ENCODE measurements at places on chromosomes 2 and 18.

- H3K27ac ChIP-seq: no peak overlapping the region
- no peaks in the 10 kb centered on the region for H3K36me3 ChIP-seq
- H3K4me1 ChIP-seq: no peaks in the 10 kb centered on the region
- H3K27me3 ChIP-seq: no peaks in the 10 kb centered on the region
Measured at GRCh38 chr2:67234440-67234839, 162.7 kb upstream of the ETAA1 start.

DNA sequence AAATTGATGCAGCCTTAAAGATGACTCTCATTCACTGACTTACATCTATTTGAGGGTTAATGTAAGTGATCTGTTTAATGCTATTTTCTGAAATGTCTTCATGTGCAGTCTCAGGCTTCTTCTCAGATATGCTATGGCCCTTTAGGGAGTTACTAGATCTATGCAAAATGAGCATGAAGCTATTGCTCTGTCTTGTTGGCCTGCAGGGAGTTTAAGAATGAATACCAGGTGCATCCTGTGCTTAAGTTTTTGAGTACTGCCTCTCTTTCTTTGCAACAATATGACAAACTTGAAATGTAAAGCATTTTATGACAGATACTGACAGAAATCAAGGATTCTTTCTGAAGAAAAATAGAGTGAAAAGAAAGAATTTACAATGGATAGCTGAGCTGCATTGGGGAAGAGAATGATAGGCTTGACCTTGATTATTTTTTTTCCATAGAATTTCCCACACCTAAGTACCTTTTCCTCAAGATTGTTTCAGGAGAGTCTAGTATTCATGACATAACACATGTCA lies 1058.3 kb upstream of the TMEFF2 start:
- no peak overlapping the region for H3K27ac ChIP-seq
- no peak overlapping the region for H3K4me3 ChIP-seq
- no peaks in the 10 kb centered on the region for H3K27me3 ChIP-seq
- H3K36me3 ChIP-seq: no peaks in the 10 kb centered on the region
- no peaks in the 10 kb centered on the region for H3K4me1 ChIP-seq
- DNase-seq: no peak

DNA sequence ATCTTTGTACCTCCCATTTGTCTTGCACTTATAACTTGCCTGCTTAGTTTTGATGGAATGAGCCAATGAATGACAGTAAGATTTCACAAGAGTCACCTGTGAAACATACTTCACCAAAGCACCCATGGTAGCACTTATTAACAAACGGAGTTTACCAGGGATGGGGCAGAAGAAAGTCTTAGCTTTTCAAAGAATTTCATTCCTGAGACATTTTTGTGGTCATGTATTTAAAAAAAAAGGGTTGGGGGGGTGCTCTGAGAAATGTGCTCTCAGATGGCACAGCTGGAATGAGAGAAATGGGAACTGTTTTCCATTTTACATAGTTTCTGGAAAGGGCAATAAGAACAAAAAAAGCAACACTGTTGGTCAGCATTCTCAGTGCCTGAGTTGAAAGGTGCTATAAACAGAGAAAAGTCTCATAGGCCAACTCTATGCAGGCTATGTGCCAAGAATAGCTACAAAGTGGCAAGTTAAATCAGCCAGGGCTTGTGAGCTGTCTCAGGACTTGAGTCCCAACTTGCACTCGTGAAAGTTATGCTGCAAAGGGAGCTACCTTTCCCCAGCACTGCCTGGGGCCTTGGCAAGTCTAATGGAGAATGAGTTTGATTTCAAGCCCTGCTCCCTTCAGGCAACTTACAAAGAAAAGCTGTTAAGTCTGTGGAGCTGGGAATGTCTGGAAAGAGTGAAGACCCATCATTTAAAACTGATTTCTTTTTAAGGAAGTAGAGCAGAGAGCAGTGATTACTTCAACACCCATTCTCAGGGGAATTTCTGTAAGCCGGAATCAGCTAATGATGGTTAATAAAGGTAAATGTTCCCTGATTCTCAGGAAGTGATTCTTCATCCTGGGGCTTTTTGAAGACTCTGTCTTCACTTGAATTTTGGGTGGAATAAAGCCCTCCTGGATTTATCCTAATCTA lies 170.6 kb downstream of the SLC8A1 start:
- no peaks in the 10 kb centered on the region for H3K4me1 ChIP-seq
- no peaks in the 10 kb centered on the region for H3K36me3 ChIP-seq
- H3K27ac ChIP-seq: peak overlapping the region; percentile 20
- DNase-seq: no peak
- H3K4me3 ChIP-seq: no peak overlapping the region
- H3K27me3 ChIP-seq: no peaks in the 10 kb centered on the region

DNA sequence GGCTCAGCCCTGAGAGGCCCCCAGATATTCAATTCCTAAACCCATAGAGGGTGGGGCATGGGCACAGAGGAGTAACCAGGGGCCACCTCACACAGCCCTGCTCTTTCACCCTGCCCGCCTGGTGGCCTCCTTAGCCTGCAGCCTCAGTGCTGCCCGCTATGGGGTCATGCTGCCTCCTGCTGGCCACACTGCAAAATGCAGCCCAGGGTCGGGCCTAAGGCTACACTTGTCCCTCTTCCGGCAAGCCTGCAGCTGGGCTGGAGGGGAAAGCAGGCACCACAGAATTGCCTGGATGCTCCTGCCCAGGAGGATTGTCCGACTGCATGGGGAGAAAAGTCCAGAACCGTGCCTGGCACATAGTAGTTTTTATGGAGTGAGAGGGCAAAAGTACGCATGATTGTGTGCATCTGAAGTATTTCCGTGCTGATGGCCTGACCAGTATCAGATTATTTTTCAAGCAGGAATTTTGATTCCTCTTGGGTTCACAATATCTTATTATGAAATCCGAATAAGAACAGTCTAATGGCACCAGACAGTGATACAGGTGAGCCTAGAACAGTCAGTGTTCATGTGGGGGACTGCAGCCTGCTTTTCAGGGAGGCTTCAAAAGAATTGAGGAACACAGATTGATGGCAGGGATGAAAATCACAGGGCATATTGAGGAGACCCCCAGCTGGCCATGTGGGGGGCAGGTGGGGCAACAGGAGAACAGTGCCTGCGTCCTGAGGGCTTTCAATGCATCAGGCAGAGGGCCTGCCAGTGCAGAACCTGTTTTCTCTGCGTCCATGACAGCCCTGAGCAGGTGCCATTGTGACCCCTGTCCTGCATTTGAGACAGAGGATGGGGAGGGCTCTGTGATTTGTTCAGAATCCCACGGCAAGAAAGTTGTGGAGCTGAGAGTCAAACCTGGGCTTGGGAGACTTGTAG lies 51.2 kb upstream of the ALPP start:
- peak; percentile 75 for DNase-seq
- no peak overlapping the region for H3K27ac ChIP-seq
- H3K4me1 ChIP-seq: peaks cover 7% of the 10 kb centered on the region
- H3K36me3 ChIP-seq: no peaks in the 10 kb centered on the region
- H3K4me3 ChIP-seq: no peak overlapping the region

DNA sequence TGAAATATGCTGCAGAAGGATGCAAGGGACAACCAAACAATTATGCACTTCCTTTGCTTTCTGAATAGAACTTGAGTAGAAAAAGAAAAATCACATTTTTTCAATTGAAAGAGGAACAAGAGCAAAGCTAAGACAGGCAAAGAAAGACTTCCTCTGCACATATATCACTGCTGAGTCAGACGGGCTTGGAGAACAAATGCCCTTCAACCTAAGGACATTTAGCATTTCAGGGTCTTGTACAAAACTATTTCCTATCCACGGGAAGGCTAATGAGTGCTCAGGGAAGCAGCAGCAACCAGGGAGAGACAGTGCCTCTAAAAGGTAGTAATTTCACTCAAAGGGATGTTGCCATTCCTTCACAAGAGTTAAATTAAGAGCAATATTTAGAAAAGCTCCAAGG lies 570.0 kb upstream of the GCFC2 start:
- H3K36me3 ChIP-seq: no peaks in the 10 kb centered on the region
- no peak overlapping the region for H3K27ac ChIP-seq
- H3K4me1 ChIP-seq: no peaks in the 10 kb centered on the region
- no peaks in the 10 kb centered on the region for H3K27me3 ChIP-seq
- DNase-seq: no peak

DNA sequence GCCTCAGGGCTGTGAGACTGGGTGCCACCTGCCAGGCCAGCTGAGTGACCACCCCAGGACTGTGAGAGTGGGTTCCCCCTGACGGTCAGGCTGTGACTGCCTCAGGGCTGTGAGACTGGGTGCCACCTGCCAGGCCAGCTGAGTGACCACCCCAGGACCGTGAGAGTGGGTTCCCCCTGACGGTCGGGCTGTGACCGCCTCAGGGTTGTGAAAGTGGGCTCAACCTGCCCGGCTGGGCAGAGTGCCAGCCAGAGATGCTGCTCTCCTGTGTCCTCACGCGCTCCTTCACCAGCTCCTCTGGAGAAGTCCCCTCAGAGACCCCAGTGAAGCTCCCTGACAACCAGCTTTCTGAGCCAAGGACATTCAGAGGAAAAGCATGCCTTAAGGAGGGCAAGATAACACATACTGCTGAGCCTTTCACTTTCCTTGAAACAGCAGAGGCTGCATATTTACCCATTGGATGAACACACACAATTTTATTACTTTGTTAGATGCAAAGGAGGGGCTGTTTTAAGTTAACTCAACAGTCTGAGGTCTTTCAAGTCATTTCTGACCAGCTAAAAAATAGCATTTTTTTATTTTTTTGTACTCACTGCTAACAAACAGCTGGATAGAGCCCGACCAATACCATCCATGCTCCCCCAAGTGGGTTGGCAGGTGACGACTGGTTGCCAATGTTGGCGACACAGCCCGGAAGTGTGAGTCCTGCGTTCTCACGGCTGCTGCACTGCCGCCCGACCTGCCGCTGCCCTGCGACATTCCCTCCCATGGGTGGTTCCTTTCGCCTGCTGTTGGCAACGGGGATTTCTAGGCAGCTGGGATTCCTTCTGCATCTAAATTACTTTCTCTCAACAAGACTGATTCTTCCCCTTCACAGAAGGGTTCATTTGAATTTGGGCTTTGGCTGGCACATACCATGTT lies 70.7 kb downstream of the NDUFA10 start:
- no peak for DNase-seq
- no peak overlapping the region for H3K27ac ChIP-seq
- H3K27me3 ChIP-seq: no peaks in the 10 kb centered on the region

DNA sequence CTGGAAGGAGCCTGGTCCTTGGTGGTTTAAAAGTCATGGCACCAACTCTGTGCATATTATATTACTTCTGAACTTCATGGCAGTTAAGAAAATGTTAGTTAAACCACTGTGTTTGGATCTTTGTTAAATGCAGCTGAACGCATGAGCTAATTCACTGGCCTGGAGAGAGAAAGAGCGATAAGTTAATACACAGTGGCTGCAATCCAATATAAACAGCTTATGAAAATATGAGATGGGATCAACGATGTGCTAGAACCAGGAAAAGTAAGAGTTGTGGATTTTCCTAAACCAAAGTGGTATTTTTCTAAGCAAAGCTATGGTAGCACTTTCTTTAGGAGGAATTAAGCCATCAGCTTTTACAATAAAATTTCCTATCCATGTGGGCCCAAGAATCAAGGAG lies 326.7 kb downstream of the MTX2 start:
- H3K27ac ChIP-seq: no peak overlapping the region
- H3K4me3 ChIP-seq: no peak overlapping the region

DNA sequence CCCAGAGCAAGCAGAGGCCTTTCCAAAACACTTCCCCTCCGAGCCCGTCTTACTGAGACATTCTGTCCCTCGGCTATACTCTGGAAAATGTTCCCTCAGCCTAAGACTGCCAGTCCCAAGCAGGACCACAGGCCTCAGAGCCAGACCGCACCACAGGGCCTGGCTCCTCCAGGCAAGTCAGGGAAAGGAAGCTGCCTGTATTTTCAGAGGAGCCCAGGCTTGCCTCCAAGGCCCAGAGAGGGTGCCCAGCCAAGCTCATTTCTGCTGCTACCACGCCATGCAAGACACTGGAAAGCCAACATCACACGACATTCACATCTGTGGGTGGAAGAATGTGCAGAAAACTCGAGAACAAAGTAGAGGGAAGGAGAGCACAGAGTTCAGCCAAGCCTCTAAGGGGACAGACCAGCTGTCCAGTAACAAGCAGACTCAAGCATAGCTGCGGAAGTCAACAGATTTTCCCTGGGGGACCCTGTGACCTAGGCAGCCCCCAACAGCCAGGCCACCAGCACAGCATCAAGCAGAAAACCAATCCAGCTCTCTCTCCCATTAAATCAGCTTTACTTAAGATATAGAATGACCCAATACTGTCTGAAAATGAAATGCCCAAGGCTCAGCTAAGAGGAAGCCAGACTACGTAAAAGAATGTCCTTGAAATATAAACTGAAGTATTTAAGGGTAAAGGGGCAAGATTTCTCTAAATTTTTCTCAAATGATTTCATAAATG lies 123.9 kb downstream of the ZFP36L2 start:
- peaks cover 82% of the 10 kb centered on the region for H3K4me1 ChIP-seq
- no peak for DNase-seq
- no peaks in the 10 kb centered on the region for H3K27me3 ChIP-seq
- no peak overlapping the region for H3K4me3 ChIP-seq

DNA sequence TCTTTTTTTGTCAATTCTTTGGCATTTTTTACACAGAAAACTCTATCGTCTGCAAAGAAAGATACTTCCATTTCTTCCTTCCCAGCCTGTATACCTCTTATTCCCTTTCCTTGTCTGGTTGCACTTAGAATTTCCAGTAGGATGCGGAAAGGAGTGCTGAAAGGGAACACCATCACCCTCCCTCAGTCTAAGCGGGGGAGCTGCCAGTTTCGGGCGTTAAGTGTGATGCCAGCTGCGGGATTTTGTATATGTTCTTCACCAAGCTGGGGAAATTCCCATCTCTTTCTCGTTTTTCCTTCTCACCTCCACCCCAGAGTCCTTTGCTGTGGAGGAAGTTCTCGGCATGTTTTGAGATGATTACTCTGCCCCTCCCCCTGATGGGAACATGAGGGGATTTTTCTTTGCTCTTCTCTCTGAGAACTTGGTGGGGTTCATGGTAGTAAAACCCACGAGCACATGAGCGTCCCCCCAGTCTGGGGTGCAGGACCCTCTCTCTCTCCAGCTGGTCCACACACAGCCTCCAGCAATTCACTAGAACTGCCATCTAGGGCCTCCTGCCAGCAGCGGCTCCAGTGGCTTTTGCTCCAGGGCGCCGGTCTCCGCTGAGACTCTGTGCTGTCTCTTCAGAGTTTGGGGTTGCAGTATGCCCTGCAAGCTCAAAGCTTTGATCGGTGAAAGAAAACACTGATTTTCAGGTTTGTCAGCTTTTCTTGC lies 15.5 kb downstream of the AQP12A start:
- no peaks in the 10 kb centered on the region for H3K36me3 ChIP-seq
- H3K27ac ChIP-seq: no peak overlapping the region
- no peak overlapping the region for H3K4me3 ChIP-seq
- H3K4me1 ChIP-seq: peaks cover 14% of the 10 kb centered on the region

- H3K27ac ChIP-seq: no peak overlapping the region
- no peak for DNase-seq
- no peak overlapping the region for H3K4me3 ChIP-seq
- H3K4me1 ChIP-seq: no peaks in the 10 kb centered on the region
Measured at GRCh38 chr2:141439524-141439923, 691.3 kb downstream of the LRP1B start.

- no peaks in the 10 kb centered on the region for H3K4me1 ChIP-seq
- no peak overlapping the region for H3K4me3 ChIP-seq
- no peaks in the 10 kb centered on the region for H3K36me3 ChIP-seq
- DNase-seq: no peak
- no peak overlapping the region for H3K27ac ChIP-seq
- no peaks in the 10 kb centered on the region for H3K27me3 ChIP-seq
Measured at GRCh38 chr2:108974674-108975073, 14.3 kb downstream of the EDAR start.
